ENCODE measurements at places on chromosomes 7 and 10.

DNA sequence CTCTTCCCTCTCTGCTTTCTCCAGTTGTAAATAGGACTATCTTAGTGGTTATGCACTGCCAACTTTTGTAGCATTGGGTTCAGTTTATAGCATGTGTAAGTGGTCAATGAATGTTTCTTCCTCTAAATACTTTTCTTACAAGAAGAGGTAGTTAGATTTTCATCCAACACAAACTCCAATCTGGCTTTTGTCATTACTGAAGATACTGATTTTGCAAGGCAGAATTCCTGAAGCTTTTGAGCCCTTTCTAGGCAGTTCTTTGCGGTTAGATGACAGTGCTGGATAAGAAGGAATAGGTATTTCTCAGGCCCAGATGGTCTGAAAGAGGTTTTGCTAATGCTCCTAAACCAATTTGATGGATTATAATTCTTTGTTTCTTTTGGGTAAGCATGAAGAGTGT lies 60.5 kb downstream of the BICC1 start:
- no peak for DNase-seq

GRCh38 chr10:110208614-110209453 lies 1.4 kb downstream of the MXI1 start:
- DNase-seq = no peak

- DNase-seq = no peak
Measured at GRCh38 chr7:2880874-2881533, 36.9 kb upstream of the GNA12 start.

DNA sequence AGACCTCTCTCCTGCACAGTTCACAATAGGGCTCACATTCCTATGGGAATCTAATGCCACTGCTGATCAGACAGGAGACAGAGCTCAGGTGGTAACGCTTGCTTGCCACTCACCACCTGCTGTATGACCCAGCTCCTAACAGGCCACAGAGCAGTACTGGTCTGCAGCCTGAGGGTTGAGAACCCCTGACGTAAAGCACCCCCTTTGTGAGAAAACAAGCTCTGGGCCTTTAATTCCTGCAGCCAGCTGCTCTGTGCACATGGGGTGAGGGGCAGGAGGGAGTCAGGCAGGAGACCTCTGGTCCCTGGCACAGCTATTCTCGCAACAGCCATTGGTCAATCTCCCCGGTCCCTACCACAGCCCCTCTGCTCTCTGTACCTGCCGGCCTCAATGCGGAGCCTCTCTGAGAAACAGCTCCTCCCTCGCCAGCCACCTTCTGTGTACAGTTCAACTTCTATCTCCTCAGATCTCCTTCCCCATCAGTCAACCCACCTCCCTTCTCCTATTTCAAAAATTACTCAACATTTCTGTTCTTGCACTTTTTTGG lies 102.0 kb downstream of the LANCL2 start:
- no peak for DNase-seq

- DNase-seq = no peak
Measured at GRCh38 chr10:103582331-103583123, 89.0 kb downstream of the NEURL1 start.

GRCh38 chr10:86647773-86648703 lies 6.3 kb upstream of the OPN4 start:
- DNase-seq = no peak

DNA sequence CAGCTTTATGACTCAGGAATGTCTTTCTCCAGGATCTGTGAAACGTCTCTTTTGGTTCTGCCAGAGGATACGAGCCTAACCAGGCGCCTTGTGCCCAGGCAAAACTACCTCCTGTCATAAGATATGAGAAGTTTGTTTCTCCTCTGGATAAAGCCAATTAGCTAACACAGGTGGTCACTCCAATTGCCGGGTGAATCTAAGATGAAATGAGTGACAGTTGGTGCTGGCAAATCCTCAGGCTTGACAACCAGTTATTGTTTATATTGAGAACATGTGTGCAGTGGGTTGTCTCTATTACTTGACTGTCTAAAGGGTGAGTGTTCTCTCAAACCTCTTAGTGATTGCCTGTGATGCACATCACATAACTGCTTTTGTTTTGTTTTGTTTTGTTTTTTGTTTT lies 449.1 kb downstream of the XPNPEP1 start:
- no peak for DNase-seq

DNA sequence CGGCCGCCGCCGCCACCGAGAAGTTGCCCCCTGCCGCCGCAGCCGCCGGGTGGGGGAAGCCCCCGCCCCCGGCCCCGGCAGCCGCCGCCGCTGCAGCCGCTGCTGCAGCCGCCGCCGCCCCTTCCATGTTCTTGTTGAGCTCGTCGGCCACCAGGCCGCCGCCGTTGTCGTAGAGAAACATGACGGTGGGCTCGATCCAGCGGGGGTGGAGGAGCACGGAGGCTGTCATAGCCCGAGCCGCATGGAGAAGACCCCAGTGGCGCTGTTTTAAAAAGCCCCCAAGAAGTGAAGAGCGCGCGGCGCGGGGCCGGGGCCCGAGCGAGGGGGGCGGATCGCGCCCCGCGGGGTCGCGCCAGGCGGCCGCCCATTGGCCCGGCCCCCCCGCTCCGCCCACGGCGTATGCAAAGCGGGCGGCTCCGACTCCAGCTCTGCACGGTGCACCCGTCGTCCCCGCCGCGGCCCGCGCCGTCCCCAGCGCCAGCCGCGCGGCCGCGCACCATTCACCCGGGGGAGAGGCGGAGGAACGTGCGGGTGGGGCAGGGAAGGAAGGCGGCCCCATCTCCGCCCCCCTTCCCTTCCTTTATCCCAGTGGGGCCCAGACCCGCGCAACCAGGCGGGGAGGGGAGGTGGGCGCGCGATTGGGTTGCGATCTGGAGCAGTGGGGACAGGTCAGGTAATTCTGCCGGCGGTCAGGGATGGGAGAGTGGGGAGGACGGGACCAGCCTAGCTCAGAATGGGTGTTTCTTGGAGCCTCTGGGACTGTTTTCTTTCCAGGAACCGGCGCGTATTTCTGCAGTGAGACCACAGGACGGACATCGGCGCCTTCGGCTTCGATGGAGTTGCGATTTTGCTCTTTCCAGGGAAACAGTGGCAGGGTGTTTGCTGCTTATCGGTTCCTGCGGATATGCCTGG lies at the start of gene HOXA13:
Gene HOXA13, minus strand, starts transcription at position 243 of the 912 bp plus-strand sequence. Its CDS starts 14 bp downstream, at position 229.
- no peak for DNase-seq

DNA sequence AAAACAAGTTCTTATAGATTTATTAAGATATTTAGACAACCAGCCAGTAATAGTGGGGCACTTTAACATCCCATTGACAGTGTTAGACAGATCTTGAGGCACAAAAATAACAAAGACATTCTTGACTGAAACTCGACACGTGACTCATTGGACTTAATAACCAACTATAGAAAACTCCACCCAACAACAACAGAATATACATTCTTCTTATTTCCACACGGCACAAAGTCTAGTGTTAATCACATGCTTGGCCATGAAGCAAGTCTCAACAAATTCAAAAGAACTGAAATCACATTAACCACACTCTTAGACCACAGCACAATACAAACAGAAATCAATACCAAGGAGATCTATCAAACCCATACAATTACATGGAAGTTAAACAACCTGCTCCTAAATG lies 138.1 kb downstream of the ARL5B start:
- no peak for DNase-seq

DNA sequence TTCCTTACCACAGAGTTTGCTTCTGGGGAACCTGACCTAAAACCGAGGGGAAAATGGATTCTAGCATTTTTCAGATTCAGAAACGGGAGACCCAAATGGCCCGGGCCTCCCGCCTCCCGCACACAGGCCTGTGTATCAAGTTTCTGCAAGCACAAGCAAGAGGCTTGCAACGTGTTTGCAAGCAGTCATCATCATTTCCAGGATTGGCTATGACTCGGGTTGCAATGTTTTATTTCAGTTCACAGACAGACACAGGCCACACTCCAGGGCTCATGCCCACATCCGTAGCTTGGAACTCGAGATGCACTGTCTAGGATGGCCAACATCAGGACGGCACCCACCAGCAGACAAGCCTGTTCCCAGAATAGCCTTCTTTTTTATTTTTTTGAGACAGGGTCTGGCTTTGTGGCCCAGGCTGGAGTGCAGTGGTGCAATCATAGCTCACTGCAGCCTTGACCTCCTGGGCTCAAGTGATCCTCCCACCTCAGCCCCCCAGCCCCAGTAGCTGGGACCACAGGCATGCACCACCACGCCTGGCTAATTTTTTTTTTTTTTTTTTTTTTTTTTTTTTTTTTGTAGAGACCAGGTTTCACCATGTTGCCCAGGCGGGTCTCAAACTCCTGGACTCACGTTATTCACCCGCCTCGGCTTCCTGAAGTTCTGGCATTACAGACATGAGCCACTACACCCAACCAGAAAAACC lies 68.1 kb upstream of the FOXK1 start:
- no peak for DNase-seq

GRCh38 chr7:134996097-134996550 lies 9.8 kb downstream of the AGBL3 start:
- no peak for DNase-seq

- DNase-seq = no peak
Measured at GRCh38 chr7:30842542-30843451, 68.9 kb upstream of the AQP1 start.

GRCh38 chr7:151086802-151087244 lies 548 bp downstream of the AGAP3 start:
- DNase-seq = peak; percentile 32

DNA sequence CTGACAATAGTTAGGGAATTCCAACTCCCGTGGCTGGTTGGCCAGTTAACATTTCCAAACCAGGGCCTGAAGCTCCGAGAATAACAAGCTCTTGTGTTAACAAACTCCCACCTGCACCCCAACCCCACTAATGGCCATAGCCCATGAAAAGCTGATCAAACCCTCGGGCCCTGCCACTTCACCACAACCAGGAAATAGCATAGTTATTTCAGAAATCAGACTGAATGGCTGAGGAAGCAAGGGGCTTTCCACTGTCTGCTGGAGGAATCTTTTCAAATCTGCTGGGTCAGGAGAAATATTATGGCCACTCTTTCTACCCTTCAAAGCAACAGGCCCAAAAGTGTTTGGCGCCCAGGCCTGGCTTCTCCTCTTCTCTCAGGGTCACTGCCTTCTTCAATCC lies 145.6 kb downstream of the GLCCI1 start:
- DNase-seq = peak; percentile 54
